Endodermal cell (in vitro differentiated cells): ENCODE measurements at places on chromosomes 2 and 18. TPM values are rescaled to one million over a fixed set of nuclear protein-coding genes. Genes with fewer than 3 reads are reported as not detected.

DNA sequence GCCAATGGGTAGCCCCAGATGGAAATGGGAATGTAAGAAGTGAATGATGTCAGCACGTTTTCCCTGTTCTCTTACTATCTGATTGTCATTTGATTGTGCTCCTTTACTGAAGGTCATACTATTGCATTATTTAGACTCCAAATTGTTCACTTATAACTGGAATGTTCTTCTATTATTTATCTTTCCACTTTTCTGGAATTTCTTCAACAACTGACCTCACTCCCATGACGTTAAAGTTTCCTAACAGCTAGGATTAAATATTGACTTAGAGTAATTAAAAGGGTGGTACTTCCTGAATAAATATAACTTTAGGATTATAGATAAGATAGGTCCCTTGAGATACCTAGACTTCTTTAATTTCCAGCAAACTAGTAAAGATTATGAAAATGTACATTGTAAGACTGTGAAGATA, 10.9 kb upstream of the GULP1 start:
- H3K36me3 ChIP-seq: no peaks in the 10 kb centered on the region
- no peaks in the 10 kb centered on the region for H3K27me3 ChIP-seq
- no peak overlapping the region for H3K4me3 ChIP-seq
- no peaks in the 10 kb centered on the region for H3K4me1 ChIP-seq
- DNase-seq: no peak

DNA sequence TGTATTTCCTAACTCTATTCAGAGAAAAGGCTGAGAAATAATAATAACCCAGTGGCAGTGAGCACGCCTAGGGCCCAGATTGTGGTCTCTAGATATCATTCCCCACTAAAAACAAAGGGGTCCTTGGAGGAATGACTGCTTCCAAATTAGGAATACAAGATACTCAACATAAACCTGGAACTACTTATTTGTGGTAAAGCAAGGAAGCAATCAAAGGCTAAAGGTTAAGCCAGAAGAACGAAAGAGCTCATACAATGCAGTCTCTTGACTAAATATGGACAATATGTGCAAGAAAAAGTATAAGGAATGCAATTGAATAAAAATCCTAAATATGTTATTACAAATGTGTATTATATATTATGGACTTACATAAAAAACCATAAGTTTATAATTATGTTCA, 253.5 kb upstream of the NRP2 start:
- peaks cover 5% of the 10 kb centered on the region for H3K4me1 ChIP-seq
- no peak overlapping the region for H3K4me3 ChIP-seq
- no peaks in the 10 kb centered on the region for H3K27me3 ChIP-seq
- no peaks in the 10 kb centered on the region for H3K36me3 ChIP-seq
- DNase-seq: no peak
- H3K27ac ChIP-seq: no peak overlapping the region

TMEM169 gene
- total RNA-seq: 0.63 and 1.1 TPM in 2 replicates

GRCh38 chr2:41027095-41027494, 575.2 kb upstream of the SLC8A1 start:
- H3K27me3 ChIP-seq: no peaks in the 10 kb centered on the region
- no peak for DNase-seq
- H3K36me3 ChIP-seq: no peaks in the 10 kb centered on the region
- H3K4me1 ChIP-seq: no peaks in the 10 kb centered on the region
- H3K27ac ChIP-seq: no peak overlapping the region

DNA sequence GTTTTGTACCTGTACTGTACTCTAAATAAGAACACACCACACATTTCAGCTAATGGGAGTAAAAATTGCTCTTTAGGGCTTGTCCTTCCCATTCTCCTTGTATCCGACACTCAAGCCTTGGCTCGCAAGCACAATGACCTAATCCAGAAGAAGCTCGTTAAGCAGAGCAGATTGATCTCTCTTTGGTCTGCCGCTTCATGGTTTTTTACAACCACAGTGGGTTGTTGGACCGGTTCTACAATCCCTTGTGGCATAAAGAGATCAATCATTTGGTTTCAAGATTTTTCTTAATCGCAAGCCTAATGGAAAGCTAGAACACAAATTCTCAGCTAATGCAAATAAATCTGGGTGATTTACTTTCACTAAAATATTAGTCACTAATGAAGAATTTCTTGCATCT, 662.1 kb downstream of the LRP1B start:
- no peaks in the 10 kb centered on the region for H3K36me3 ChIP-seq
- H3K4me3 ChIP-seq: no peak overlapping the region
- no peak for DNase-seq
- H3K27me3 ChIP-seq: no peaks in the 10 kb centered on the region
- H3K4me1 ChIP-seq: peaks cover 9% of the 10 kb centered on the region
- H3K27ac ChIP-seq: no peak overlapping the region

GATA6 gene
- total RNA-seq: 106 to 288 TPM (median 113 TPM) in 3 replicates

DNA sequence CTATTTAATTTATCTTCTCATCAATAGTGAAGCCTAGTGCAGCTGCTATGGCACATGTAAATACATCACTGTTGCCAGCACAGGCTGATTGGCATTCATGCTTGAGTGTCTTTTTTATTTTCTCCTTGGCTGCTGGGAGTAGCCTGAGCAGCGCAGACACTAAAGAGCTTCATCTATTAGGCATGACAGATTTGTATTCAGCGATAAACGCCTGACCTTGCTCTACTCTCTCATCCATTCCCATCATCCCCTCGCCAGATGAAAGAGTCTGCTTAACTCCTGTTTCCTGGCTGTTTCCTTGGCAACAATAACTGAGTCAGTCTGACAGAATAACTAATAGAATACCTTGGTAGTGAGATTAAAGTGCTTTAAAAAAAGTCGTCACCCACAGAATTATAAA, 753.6 kb downstream of the DCC start:
- no peaks in the 10 kb centered on the region for H3K4me1 ChIP-seq
- no peaks in the 10 kb centered on the region for H3K36me3 ChIP-seq
- no peak overlapping the region for H3K4me3 ChIP-seq
- no peak for DNase-seq

DNA sequence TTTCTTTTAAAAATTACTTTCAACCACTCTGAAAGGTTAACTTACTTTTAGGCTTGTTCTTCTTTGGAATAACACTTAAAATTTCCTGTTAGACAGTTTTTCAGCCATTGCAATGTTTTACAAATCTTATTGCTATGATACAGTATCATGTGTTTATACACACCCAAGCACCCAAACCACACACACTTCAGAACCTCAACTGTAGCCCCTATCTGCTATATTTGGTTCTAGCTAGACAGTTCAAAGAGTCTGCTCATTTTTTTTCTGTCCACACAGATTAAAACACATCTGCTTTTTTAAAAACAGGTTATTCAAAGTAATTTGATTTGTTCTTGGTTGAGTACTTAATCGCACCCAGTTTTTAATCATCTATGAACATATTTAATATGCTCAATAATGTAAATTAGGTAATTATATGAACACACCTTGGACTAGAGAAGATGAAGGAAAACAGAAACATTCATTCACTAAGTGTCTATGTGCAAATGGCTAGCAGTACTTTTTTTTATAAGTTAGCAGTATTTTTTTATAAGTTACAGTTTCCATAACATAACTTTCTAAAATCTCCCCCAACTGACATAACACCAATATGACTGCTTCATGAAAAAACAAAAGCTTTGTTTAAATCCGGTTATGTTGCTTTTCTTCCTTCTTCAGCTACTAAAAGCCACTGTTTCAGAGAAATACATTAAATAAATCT, 17.6 kb downstream of the FBXO11 start:
- DNase-seq: no peak
- H3K36me3 ChIP-seq: peaks cover 27% of the 10 kb centered on the region
- H3K27ac ChIP-seq: no peak overlapping the region
- H3K27me3 ChIP-seq: no peaks in the 10 kb centered on the region

DNA sequence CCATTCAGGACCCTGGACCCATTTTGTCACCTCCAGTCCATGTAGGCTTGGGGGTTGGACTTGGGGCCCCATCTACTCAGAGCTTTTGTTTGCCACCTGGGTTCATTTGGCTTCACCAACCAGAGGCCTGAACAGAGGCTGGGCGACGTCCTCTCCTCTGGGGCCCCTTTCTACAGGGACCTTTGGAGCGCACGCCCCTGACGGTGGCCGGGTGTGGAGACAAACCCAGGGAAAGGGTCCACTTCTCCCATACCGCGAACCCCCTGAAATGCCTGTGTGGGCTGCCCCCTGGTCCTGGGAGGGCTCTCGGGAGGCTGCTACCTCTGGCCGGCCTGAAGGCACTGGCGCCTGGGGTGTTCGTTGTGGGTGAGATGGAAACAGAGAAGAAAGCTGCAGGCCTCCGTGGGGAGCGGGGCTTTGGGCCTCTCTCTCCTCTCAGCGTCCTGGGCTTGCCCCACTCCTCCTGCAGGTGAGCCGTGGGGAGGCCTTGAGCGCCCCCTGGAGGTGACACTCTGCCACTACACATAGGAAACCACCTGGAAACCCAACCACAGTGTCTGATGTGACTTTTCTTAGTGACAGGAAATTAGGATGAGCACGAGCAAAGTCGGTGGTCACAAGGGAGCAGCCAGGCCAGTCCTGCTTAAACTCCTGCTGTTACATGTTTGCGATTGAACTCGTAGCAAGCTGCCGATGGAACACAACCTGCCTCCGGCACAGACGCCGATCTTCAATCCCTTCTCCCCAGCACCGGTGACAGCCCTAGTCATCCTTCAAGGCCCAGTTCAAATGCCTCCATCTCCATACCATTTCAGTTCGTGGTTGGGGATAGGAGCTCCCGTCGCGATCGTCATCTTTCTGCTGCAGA, 12.0 kb upstream of the NTSR2 start:
- H3K27me3 ChIP-seq: no peaks in the 10 kb centered on the region
- peak; percentile 95 for DNase-seq
- H3K36me3 ChIP-seq: no peaks in the 10 kb centered on the region
- H3K27ac ChIP-seq: no peak overlapping the region

AMER3 gene
- total RNA-seq: 1.2 and 2.3 TPM in 2 replicates

RANBP2 gene
- total RNA-seq: 92.7 and 101 TPM in 2 replicates

GRCh38 chr2:160603771-160604510, 110.3 kb upstream of the RBMS1 start:
- DNase-seq: no peak
- no peak overlapping the region for H3K27ac ChIP-seq
- no peaks in the 10 kb centered on the region for H3K36me3 ChIP-seq

GRCh38 chr2:675982-676646, 1.1 kb downstream of the TMEM18 start:
- peak; percentile 94 for DNase-seq
- no peaks in the 10 kb centered on the region for H3K4me1 ChIP-seq

DNA sequence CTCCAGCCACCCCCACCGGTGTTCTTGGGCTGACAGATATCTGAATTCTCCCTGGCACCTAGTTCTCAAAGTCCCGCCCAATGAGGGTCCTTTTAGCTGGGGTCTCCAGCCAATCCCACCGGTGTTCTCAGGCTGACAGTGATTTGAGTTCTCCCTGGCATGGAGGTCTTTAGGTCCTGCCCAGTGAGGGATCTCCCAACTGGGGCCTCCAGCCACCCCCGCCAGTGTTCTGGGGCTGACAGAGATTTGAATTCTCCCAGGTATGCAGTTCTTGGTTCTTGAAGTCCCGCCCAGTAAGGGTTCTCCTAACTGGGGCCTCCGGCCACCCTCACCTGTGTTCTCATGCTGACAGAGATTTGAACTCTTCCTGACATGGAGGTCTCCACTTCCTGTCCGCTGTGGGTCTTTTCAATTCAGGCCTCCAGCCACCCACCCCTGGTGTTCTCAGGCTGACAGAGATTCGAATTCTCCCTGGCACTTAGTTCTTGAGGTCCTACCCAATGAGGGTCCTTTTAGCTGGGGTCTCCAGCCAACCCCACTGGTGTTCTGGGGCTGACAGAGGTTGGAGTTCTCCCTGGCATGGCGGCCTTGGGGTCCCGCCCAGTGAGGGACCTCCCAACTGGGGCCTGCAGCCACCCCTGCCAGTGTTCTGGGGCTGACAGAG, 154.6 kb downstream of the ANKRD36 start:
- H3K36me3 ChIP-seq: no peaks in the 10 kb centered on the region
- H3K4me3 ChIP-seq: no peak overlapping the region
- no peaks in the 10 kb centered on the region for H3K4me1 ChIP-seq
- DNase-seq: peak; percentile 41
